Mucosa of descending colon (tissue), 3 donors: ENCODE measurements at places on chromosomes 6 and 20.

DNA sequence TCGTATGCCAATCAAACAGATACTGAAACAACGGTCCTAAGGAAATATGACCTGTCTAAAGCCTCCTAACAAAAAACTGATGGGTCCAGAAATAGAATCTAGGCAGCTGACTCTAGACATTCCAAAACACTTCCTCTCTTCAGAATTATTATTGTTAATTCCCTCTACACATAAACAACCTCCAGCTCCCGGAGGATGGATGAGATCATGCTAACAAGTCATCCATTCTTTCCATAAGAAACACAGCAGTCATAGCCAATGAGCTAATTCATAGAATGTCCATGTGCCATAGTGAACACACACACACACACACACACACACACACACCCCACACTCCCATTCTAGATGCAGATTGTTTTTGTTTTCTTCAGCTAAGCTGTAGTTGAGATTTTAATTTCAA is 44.3 kb downstream of the HDGFL1 start:
- no peak for DNase-seq

DNA sequence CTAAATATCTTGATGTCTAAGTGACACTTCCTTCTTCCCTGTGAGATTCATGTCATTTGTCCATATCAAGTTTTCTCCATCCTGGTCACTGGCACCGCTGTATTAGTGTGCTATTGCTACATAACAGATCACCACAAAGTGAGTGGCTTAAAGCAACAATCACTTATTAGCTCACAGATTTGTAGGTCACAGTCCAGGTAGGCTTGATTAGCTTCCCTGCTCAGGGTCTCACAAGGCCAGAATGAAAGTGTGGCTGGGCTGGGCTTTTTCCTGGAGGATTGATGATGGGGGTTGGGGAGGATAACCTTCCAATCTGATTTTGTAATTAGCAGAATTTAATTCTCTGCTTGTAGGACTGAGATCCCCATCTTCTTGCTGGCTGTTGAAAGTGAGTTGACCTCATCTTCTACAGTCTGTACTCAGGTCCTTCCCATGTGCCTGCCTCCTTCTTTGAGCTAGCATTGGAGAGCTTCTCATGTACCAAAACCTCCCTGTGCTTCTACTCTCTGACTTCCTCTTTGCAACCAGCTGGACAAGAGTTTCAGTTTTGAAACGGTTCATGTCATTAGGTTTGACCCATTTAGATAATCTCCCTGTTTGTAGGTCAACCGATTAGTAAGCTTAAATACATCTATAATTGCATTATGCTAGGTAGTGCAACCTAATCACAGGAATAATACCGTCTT is 152.4 kb upstream of the MAN1A1 start:
- DNase-seq, result no peak

DNA sequence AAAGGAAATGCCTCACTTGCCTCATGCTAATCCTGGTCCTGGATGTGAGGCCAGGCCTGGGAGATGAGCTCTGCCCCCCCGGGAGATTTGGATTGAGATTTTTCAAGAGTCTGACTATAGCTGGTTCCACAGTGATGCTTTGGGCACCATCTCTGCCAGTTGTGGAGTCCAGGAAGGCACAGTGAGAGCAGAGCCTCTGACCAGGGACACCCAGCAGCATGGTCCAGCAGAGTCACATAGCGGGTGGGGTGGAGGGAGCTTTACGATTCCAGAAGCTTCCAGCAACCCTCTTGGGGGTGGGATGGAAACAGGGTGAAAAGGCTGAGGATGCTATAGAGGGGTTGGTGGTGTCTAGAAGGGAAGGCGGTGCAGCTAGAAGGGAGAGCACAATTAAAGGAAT is 8.7 kb downstream of the SLC32A1 start:
- DNase-seq, result no peak

GRCh38 chr6:132830334-132830751 is 16.0 kb downstream of the RPS12 start:
- DNase-seq, result no peak

GRCh38 chr6:91088515-91088914 is 501.6 kb upstream of the MAP3K7 start:
- DNase-seq, result no peak
